ENCODE measurements at places on chromosomes 12 and 14. TPM values are rescaled to one million over a fixed set of nuclear protein-coding genes. Genes with fewer than 3 reads are reported as not detected.

DNA sequence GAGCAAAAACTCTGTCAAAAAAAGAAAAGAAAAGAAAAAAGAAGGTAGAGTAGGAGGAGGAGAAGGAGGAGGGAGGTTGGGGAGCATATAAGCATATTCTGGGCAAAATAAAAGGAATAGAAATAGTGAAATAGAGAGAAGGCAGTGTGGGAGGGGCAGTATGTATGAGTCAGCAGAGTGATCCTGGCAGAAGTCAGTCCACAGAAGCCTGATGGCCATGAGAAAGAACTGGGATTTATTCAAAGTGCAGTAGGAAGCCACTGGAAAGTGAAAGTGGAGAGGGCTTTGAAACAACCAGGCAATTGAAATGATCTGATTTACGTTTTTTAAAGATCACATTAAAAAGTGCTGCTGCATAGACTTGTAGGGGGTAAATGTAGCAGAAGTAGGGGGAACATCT lies 368.6 kb upstream of the USP15 start:
- H3K27ac ChIP-seq, result no peak overlapping the region
- no peak overlapping the region for H3K4me3 ChIP-seq
- H3K4me1 ChIP-seq, result no peaks in the 10 kb centered on the region
- no peak for DNase-seq

- H3K4me3 ChIP-seq, result no peak overlapping the region
- no peaks in the 10 kb centered on the region for H3K4me1 ChIP-seq
- H3K27ac ChIP-seq, result no peak overlapping the region
- DNase-seq, result no peak
- peaks cover 5% of the 10 kb centered on the region for H3K27me3 ChIP-seq
- no peaks in the 10 kb centered on the region for H3K36me3 ChIP-seq
Observed at GRCh38 chr14:32020882-32021281, 56.2 kb upstream of the ARHGAP5 start.

GRCh38 chr12:47802312-47802711 lies 17.4 kb downstream of the HDAC7 start:
- no peak for DNase-seq
- peak overlapping the region; percentile 77 for H3K27ac ChIP-seq
- peaks cover 98% of the 10 kb centered on the region for H3K4me1 ChIP-seq
- H3K36me3 ChIP-seq, result peaks cover 1% of the 10 kb centered on the region
- peak overlapping the region; percentile 54 for H3K4me3 ChIP-seq

DNA sequence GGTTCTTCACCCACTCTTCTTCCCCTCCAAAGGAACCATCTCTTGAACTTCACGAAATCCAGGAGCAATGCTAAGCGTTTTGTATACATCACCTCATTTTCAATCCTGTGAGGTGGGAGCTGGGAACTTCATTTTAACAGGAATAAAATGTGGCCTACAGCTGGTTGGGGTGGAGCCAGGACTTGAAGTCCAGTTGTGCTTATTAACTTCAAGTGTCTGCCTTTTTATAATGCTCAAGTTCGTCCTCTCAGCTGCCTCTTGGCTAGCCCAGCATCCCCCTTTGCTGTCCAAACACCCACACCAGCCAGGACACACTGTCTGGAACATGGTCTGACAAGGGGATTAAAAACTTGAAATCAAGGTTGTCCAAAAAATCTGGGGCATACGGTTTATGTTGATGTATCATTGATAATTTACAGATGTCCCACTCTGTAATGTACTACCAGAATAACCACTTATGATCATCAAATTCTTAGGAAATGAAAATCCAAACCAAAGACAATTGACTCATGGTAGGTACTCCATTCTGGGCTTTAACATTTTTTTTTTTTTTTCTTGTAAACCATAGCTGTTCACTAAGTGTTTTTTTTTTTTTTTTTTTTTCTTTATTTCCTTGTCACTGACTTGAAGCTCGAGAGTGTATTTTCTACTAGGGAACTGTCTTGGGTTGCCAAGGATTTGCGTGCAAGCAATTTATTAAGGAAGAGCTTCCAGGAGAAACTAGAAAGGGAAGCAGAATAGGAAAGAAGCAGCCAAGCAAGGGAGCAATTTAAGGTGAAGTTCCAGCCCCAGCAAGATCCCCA lies 252.3 kb downstream of the EFCAB11 start:
- H3K4me3 ChIP-seq, result peak overlapping the region; percentile 86
- no peak for DNase-seq
- no peaks in the 10 kb centered on the region for H3K36me3 ChIP-seq
- H3K27ac ChIP-seq, result peak overlapping the region; percentile 94
- no peaks in the 10 kb centered on the region for H3K27me3 ChIP-seq
- peaks cover 58% of the 10 kb centered on the region for H3K4me1 ChIP-seq

DNA sequence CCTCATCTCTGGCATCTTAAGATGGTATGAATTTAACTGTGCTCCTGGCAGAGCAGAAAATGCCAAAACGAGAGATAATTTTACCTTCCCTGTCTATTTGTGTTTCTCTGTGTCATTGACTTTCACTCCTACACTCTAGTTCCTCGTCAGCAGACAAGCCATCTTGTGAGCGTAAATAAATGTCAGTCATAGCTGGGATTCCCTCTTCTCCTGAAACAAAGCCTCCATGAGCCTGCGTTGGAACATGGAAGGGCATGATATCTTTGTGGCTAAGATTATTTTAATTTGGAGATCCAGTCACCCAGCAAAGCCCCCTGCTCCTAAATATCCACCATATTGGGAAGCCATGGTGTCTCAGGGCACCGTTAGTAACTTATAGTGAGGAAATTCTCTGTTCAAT lies 37.8 kb upstream of the TUNAR start:
- H3K4me3 ChIP-seq, result no peak overlapping the region
- DNase-seq, result no peak
- no peak overlapping the region for H3K27ac ChIP-seq

GRCh38 chr14:22221508-22221907 lies 367.5 kb downstream of the DAD1 start:
- H3K27me3 ChIP-seq, result no peaks in the 10 kb centered on the region
- peak overlapping the region; percentile 3 for H3K27ac ChIP-seq
- H3K4me1 ChIP-seq, result no peaks in the 10 kb centered on the region
- no peak for DNase-seq
- H3K36me3 ChIP-seq, result no peaks in the 10 kb centered on the region

- H3K27me3 ChIP-seq, result no peaks in the 10 kb centered on the region
- H3K36me3 ChIP-seq, result peaks cover 10% of the 10 kb centered on the region
- H3K4me1 ChIP-seq, result no peaks in the 10 kb centered on the region
- no peak overlapping the region for H3K27ac ChIP-seq
- no peak for DNase-seq
Observed at GRCh38 chr12:19826980-19827550, 387.8 kb downstream of the AEBP2 start.

GRCh38 chr12:91007531-91008290 lies 2.9 kb upstream of the EPYC start:
- H3K27ac ChIP-seq, result no peak overlapping the region
- H3K4me1 ChIP-seq, result no peaks in the 10 kb centered on the region
- H3K4me3 ChIP-seq, result no peak overlapping the region
- no peak for DNase-seq
- H3K27me3 ChIP-seq, result no peaks in the 10 kb centered on the region
- no peaks in the 10 kb centered on the region for H3K36me3 ChIP-seq

DNA sequence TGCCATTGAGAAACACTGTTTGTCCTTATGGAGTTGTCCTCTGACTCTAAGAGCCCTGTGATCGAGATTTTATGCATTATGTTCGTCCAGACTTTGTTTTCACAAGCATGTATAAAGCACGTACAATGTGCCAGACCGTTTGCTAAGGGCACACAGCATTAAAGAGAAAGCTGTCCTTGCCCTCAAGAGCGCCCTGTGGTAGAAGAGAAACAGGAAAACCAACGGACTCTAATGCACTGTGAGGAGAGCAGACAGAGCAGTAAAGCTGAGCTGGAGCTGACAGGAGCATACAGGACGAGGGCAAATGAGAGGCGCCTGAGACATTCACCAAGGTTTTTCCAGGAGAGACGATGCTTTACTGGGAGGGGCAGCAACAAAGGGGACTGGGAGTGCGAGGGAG lies 66.2 kb upstream of the OVCH1 start:
- H3K27me3 ChIP-seq, result peaks cover 36% of the 10 kb centered on the region
- no peak for DNase-seq
- H3K36me3 ChIP-seq, result no peaks in the 10 kb centered on the region
- no peak overlapping the region for H3K27ac ChIP-seq

Gene PIK3C2G
- not detected for total RNA-seq

DNA sequence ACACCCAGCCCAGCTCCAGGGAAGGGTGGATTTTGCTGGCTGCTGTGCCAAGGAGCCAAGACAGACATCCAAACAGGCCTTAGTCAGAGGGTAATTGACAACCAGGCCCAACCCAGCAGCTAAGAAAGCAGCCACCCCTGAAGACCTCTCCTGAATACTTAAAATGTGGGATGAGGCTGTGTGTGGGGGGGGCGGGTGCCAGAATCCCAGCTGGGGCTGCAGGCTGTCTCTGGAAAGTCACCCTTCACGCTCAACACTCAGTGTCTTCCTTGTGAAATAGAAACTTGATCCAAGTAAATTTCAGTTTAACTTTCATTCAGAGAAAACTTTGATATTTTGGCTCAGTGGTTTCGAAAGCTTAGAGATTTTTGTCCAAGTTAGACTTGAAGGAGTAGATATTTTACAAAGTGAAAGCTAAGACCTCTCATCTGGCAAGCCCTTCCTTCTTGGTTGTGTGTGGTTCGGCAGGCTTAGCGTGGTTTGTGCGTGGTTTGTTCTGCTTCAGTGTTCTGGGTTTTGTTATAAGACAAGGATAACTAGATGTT lies 5.1 kb downstream of the PAPLN start:
- peaks cover 28% of the 10 kb centered on the region for H3K4me1 ChIP-seq
- DNase-seq, result no peak
- H3K27me3 ChIP-seq, result peaks cover 40% of the 10 kb centered on the region
- H3K27ac ChIP-seq, result no peak overlapping the region
- no peak overlapping the region for H3K4me3 ChIP-seq

- no peak overlapping the region for H3K27ac ChIP-seq
- peaks cover 12% of the 10 kb centered on the region for H3K27me3 ChIP-seq
- no peak for DNase-seq
- H3K4me1 ChIP-seq, result no peaks in the 10 kb centered on the region
- peaks cover 13% of the 10 kb centered on the region for H3K36me3 ChIP-seq
- H3K4me3 ChIP-seq, result no peak overlapping the region
Observed at GRCh38 chr12:133256321-133256720, 20.6 kb upstream of the ANHX start.

GRCh38 chr14:20428802-20429201 lies 7.2 kb downstream of the KLHL33 start:
- no peaks in the 10 kb centered on the region for H3K27me3 ChIP-seq
- peak overlapping the region; percentile 95 for H3K27ac ChIP-seq
- peak overlapping the region; percentile 80 for H3K4me3 ChIP-seq

DNA sequence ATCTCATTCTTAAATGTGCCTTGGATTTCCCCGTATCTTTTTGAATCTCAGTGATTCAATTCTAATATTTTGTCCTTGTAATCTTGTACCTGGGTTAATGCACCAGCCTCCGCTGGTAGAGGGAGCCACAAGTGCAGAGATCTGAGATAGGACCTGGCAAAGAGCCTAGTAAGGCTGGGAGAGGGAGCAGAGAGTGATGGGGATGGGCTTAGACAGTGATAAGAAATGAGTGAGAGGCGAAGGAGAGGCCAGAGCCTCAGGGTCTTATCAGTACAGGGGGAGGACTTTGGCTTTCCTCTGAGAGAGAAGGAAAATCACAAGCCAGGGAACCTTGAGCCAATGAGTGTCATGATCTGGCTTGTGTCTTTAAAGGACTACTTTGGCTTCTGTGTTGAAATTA lies 30.5 kb upstream of the LMNTD1 start:
- H3K27me3 ChIP-seq, result peaks cover 2% of the 10 kb centered on the region
- H3K36me3 ChIP-seq, result peaks cover 8% of the 10 kb centered on the region
- no peak for DNase-seq

DNA sequence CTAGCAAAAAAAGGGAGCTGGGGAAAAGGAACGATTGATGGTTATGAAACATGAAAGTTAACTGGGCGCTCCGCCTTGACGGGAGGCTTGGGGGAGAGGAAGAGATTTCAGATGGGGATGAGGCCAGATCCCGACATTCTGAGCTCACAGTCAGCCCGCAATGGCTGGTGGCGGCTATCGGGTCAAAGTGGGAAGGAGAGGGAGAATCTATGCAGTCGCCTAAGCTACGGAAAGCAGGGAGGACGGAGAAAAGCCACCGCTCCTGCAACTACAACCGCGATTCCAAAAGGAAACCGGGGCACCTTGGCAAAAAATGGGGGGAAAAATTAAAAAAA lies 502 bp downstream of the MPHOSPH9 start:
- no peaks in the 10 kb centered on the region for H3K36me3 ChIP-seq
- peak overlapping the region; percentile 99 for H3K4me3 ChIP-seq

Gene ACOT6
- not detected for total RNA-seq

Gene TAS2R42
- total RNA-seq, result not detected

Gene TMEM117
- total RNA-seq, result 3.9 TPM

Gene CLEC9A
- total RNA-seq, result not detected

DNA sequence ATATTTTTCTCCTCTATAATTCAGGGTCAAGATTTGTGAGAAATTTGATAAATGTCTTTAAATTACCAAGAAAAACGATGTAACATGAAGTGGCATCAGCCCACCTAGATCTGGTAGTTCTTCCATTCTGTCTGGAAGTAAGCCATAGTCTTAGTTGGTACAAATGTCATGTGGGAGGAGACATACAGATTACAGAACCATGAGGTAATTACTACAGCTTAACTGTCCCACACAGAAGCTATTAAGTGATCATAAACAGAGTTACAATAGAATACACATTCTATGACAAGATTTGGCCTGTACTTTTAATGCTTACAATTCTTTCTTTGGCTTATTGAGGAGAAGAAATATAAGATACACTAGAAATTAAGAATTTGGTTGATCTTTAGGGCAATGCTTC lies 13.7 kb upstream of the SIX1 start:
- no peak for DNase-seq
- no peak overlapping the region for H3K27ac ChIP-seq
- H3K4me3 ChIP-seq, result no peak overlapping the region
- H3K4me1 ChIP-seq, result peaks cover 5% of the 10 kb centered on the region
- H3K36me3 ChIP-seq, result peaks cover 2% of the 10 kb centered on the region

Gene SLC41A2
- total RNA-seq, result 2.9 TPM

DNA sequence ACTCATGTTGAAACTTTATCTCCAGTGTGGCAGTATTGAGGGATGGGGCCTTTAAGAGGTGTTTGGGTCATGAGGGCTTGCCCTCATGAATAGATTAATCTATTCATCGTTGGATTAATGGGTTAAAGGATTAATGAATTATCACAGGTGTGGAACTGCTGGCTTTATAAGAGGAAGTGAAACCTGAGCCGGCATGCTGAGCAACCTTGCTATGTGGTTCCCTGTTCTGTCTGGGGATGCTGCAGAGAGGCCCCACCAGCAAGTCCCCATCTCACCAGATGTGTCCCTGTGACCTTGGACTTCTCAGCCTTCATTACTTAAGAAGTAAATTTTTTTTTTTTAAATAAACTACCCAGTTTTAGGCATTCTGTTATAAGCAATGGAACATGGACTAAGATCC lies 109.6 kb downstream of the DYRK2 start:
- no peaks in the 10 kb centered on the region for H3K4me1 ChIP-seq
- no peak for DNase-seq
